GM03348 (cell line): ENCODE measurements at places on chromosomes 5 and 9.

DNA sequence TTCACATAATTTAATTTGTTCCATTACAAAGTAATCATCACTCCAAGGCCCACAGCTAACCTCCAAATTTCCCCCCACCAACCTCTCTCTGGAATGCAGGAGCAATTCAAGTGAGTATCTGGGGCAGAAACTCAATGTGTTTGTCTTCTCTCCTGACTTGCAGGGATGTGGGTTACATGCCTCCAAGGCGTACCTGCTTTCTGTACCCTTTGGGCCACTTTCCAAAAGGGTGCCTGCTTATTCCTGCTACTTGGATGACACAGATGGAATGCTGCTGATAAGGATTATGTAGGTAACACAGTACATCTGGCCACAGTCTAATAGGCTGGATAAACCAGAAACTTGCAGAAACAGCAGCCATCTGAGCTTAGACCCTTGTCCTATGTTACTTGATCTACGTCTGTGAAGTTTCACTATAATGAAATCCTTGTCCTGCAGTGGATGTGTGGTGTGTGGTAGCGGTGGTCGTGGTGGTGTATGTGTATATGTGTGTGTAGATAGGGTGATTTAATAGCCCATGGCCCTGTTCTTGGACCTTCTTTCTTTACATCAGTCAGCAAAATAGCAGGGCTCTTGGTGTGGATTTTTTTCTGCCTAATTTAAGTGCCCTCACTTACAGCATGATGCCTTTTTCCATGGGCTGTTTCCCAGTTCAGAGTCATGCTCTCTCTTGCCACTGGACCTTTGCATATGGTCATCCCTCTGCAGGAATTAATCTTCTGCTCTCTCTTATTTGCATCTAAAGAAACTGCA lies 175.9 kb downstream of the ZDHHC21 start:
- no peak for DNase-seq

GRCh38 chr5:124747791-124748686 lies 1.6 kb upstream of the ZNF608 start:
- DNase-seq: no peak

DNA sequence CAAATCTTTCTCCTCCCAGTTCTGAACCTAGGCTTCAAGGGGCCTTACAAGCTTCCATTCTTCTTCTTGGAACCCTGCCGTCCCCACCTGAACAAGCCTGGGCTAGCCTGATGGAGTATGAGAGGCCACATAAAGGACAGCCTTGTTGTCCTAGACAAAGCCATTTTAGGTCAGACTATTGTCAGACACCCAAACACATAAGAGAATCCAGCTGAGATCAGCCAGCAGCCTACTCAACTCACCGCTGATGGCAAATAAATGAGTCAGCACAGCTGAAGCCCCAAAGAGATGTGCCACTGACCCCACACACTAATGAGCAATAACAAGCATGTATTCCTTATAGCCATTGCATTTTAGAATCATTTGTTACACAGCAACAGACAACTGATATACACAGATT lies 33.8 kb downstream of the SVEP1 start:
- DNase-seq: no peak

DNA sequence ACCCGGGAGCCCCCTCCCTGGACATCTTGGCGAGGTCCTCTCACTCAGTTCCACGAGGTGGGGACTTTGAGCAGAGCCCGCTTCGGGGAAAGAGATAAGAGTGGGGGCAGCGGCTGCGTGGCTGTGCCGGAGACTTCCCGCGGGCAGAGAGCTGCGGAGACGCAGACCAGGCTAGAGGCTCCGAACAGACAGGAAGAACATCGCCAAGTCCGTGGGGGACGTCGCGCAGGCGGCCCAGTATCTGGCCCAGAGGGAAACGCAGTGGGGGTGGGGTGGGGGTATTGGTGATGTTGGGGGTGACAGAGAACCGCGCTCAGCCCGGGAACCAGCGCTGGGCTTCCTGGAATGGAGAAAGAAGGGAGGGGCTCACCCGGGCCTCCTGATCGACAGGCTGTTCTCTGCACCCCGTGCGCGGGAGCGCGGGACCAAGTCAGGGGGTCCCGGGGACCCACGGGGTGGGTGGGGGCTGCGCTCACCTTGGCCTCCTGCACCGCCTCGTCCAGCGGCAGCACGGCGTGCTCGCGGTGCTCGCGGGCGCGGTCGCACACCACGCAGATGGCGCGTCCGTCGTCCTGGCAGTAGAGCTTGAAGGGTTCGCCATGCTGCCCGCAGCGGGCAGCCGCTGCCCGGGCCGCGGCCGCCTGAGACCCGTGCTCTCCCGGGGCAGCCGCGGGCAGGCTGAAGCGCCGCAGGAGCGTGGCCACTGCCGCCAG lies 727 bp downstream of the TRIM7 start:
- no peak for DNase-seq

DNA sequence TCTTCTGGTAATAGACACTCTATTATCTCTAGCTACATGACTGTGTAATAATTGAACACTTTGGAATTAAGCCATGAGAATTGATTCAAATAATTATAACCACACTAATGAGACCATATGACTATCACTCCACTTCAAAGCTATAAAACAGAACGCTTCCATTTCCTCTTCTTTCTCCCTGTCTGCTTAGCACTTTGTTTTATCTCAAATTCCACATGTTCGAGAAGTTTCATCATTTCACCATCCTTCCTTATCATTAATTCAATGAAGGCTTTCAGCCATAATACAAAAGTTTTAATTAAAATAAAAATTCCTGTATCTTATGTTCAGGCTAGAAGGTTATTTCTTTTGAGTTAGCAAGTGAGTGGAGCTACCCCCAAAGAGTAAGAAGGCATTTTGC lies 7.4 kb upstream of the DCTN4 start:
- no peak for DNase-seq

- no peak for DNase-seq
These were observed 101.5 kb upstream of the BOD1 start for GRCh38 chr5:173717959-173718358.

DNA sequence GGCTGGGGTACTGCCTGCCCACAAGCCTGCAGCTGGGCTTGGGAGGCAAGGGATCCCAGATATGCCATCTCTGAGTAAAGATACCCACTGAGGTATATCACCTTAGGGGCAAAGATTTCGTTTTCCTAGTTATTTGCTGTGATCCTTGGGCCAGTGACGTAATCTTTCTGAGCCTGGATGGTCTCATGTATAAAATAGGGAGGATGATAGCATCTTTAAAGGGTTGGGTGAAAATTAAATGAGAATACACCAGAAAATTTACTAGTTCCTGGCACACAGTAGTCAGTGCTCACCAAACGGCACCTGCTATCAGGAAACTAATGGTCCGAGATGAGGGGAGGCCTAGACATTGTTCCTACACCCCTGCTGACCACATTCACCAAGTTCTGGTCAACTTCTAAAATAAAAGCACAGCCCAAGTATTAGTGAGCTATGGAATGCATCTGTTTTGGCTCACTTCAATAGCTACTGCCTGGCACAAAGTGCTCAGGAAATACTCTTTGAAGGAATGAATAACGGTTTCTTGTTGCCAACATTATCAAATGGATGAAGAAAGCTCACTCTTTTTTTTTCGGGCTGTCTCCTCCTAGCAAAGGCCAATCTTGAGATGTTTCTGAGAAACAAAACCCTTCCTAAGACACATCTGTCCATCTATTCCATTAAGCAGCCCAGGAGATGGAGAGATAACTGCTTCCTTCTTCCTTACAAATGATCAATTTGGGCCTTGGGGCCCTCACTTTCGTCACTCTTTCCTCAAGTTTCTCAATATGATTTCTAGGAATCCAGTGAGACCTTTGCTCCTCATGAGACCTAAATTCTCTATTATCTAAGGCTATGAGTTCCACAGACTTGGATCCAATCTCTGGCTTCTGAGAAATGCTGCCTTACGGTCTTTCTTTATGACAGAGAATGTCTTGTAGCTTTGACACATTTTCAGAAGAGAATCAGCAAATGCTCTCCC lies 98.2 kb downstream of the DPYSL3 start:
- DNase-seq: no peak

- peak; percentile 19 for DNase-seq
These were observed 123.8 kb downstream of the DMRT2 start for GRCh38 chr9:1173993-1174392.

DNA sequence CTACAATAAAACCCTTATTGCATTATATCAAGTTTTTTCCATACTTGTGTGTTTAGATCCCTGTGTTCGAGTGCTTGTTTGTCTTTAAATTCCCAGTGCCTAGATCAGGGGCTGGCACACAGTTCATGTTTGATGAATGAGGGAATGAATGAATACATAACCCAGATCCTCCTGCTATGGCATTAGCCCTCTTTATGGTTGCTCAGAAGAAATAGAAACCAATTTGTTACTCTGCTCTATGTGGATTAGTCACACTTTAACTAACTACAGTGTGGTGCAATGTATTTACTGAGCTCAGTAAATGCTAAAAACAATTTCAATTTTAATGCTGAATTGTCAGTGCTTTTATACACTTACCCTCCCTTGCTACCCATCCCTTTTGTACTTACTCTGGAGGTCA lies 16.4 kb upstream of the GALNT10 start:
- DNase-seq: no peak
